Hematopoietic multipotent progenitor cell treated with erythropoietin and hydrocortisone succinate and interleukin-3 and kit ligand, for 15 days (in vitro differentiated cells): ENCODE measurements at places on chromosomes 3 and 15.

DNA sequence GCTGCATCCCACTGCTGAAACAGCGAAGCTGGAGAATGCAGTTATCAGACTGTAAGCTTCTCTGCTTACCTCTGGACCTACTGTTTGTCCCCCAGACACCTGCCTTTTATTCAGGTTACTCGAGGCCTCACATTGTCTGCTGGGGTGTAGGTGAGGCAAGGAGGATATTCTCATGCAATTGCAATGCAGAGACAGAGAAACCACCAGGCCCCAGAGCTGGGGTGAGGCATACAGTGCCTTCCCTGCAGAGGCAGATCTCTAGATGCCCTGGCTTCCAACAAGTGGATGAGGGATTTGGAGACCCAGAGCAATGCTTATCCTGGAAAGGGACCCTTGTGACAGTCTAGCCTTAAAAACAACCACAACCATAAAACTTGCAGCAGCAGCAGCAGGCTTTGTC lies 263.4 kb upstream of the ST8SIA2 start:
- DNase-seq = no peak

DNA sequence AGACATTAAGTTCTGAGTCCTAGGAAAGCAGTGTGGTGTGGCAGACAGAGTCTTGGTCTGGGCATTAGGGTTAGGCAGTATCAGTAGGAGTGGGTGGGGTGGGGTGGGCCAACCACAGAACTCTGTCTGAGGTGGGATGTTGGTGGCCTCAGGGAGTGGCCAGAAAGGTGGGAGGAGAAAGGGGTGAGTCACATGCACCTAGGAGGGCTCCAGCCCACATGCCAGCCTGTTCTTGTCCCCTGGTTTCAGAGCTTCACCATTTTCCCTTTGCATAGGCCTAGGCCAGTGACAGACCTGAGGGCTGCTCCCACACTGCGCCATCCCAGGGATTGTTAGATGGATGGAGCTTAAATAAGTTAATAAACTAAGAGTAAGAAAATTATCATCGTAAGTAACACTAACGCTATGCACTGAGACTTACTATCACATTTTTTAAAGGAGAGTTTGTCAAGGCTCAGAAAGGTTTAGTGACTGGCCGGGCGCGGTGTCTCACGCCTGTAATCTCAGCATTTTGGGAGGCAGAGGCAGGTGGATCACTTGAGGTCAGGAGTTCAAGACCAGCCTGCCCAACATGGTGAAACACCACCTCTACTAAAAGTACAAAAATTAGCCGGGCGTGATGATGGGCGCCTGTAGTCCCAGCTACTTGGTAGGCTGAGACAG lies 33.8 kb downstream of the DNASE1L3 start:
- DNase-seq = no peak

GRCh38 chr3:150411546-150411945 lies 3.4 kb downstream of the TSC22D2 start:
- no peak for DNase-seq

GRCh38 chr3:143578810-143579435 lies 269.3 kb downstream of the SLC9A9 start:
- DNase-seq = no peak

GRCh38 chr3:133042778-133043177 lies 4.6 kb downstream of the TMEM108 start:
- DNase-seq = no peak
